ENCODE measurements at places on chromosomes 5 and 9.
A peak's percentile ranks its signal among the peaks of the same experiment; 100 is the strongest.

DNA sequence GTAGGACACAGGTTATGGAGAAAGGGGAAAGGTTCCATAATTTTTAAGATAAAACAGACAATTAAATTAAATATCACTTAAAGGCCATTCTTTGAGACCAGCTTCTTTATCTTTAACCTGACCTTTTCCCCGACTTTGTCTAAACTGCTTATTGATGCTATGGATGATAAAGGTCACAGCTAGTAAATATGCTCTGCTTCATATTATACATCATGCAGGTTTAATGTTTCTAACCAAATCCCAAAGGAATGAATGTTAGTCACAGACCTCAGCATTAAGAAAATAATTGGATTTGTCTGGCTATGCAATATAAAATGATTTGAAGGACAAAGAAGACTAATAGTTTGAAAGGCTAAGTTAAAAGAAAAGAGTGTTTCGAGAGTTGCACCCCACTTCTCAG, 147.6 kb downstream of the ST8SIA4 start:
- DNase-seq = no peak

DNA sequence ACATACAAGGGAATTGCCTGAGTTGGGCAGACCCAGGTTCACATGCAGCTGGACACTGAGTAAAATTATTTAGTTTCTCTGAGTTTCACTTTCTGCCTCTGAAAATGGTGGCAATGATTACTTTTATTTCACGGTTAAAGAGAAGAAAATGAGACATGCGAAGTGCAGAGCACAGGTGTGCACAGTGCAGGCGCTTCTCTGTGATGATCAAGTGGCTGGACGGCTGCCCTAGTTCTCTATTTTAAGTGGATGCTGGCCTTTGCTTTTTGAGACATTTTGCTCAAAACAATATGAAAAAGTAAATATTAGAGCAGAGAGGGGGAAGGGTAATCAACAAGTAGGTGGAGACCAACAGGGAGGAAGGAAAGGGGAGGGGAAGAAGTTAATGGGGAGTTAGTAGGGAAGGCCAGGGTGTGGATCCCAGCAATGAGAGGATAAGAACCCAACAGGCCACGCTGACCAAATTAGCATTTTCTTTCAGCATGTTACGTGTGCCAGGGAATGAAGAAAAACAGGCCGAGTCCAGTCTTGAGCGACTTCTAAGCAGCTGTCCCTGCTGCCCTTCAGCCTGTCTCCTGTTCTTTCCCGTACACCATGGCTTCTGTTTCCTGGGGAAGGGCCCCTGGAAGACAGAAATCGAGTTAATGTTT, 16.1 kb downstream of the SNX18 start:
- DNase-seq = no peak

GRCh38 chr5:150022158-150022531, 21.6 kb downstream of the HMGXB3 start:
- no peak for DNase-seq

DNA sequence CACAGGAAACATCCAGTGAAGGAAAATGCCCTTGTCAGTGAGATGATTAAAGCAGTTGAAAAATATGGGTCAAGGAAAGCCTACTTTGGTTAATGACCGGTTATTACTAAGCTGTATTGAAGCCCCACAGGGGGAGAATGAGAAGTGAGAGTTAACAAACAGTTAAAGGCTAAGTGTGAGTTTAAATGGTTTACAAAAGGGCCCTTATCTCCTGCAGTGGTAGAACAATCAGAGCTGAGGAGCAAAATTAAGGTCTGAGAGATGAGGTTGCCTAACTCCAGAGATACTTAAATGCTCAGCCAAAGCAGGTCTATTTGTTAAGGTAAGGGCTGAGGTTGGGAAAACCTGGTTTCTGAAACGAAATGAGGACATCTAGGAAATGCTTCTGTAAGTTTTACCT, 75.1 kb upstream of the FER start:
- no peak for DNase-seq

DNA sequence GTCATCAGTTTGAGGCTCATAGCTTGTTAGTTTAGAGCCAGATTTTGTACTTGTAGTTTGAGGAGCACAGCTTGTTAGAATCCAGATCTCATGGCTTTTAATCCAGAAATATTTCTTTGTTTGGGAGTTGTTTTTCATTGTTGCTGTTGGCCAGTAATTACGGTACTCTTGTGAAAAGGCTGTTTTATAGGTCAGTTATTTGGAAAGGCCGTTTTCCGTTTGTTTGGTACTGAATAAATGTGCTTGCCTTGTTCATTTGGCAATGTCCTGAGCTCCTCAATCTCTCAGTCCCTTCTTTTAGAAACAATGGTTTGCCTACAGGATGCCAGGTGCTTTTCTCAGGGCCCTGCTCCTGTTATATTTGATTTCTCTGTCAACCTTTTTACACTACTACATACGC, 4.5 kb upstream of the MOB3B start:
- DNase-seq = no peak

GRCh38 chr9:35072461-35073278, at the start of gene VCP:
Gene VCP, minus strand, starts transcription at chr9:35072625. Its CDS starts 272 bp downstream, at chr9:35072353.
- peak; percentile 93 for DNase-seq

DNA sequence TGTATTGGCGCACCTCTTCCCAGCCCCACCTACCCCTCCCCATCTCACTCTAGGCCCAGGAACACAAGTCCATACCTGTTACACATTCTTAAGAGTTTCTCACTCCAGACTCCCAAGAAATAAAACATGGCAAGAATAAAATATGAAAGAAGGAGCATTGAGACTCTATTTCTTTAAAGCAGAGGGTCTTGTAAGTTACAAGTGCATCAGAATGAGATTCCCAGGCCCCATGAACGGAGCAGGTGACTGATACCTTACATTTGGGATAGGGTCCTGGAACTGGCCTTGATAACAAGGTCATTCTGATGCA, 5.7 kb downstream of the EGR1 start:
- DNase-seq = no peak

GRCh38 chr5:71821029-71821428, 102.0 kb downstream of the CARTPT start:
- DNase-seq = no peak

DNA sequence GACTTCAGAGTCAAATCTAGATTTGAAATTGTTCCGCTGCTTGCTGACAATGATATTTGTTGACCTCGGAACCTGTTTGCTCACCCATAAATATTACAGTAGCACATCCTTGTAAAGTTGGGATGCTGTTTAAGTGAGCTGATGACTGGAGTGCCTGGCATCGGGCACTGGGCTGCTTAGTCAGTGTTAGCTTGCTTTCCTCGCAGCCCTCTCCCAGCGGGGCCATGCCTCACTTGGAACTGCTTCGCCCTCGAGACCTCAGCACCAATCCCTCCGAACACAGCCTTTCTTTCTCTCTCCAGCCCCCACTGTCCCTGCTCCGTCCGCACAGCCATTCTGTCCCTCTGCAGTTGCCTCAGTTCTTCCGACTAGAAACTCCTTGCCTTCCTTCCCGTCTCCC, 23.4 kb downstream of the RNF44 start:
- no peak for DNase-seq

GRCh38 chr5:149771216-149771980, 41.3 kb downstream of the PPARGC1B start:
- no peak for DNase-seq

DNA sequence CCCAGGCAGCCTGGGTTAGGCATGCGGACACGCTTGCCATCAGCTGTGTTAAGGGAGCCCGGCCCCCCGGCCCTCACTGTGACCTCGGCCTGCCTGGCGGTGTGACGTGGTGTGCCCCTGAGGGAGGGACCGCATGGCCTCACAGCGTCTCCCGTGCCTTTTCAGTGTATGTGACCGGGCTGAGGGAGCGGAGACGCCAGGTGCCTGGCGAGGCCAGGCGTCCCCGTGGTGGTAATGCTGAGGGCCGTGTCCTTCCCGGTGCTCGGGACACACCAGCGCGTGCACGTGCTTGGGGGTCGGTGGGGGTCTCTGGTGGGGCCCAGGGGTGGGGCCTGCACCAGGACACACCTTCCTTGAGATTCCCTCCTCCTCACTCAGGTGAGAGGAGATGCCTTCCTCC, 10.9 kb downstream of the RNU6ATAC start:
- DNase-seq = no peak

DNA sequence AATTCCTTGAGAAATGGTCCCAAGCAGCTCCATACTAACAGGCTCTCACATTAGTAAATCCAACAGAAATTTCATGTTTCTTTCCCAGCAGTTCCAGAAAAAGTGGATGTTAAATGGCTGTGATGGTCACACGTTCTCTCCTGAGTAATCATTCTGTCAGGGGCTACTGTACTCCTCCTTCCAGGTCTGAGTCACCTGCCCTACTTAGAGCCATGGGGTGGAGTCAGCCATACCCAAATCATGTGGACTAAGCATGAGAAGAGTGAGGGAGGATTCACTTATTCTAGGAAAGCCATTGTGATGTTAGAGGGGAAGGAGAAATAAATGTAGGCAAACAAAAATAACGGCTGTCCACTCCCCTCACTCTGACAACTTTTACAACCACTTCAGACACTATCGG, 547.2 kb downstream of the CSNK1G3 start:
- DNase-seq = no peak

- no peak for DNase-seq
These were observed 190.6 kb upstream of the MSX2 start for GRCh38 chr5:174533751-174534241.

DNA sequence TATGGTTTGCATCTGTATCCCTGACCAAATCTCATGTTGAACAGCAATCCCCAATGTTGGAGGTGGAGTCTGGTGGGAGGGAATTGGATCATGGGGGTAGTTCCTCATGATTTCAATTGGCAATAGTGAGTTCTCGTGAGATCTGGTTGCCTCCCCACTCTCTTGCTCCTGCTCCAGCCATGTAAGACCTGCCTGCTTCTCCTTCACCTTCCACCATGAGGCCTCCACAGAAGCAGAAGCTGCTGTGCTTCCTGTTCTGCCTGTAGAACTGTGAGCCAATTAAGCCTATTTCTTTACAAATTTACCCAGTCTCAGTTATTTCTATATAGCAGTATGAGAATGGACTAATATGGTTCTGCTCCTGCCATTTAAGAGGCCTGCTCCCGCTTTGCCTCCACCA, 32.9 kb downstream of the SCAI start:
- DNase-seq = no peak

GRCh38 chr9:16572005-16572734, 298.3 kb downstream of the BNC2 start:
- no peak for DNase-seq

- peak; percentile 93 for DNase-seq
These were observed at the start of the genes KCTD16 and YIPF5 for GRCh38 chr5:144170276-144171024. Gene KCTD16, plus strand, starts transcription at chr5:144170873. Gene YIPF5, minus strand, starts transcription at chr5:144170659. Its CDS starts 704 bp downstream, at chr5:144169955.

DNA sequence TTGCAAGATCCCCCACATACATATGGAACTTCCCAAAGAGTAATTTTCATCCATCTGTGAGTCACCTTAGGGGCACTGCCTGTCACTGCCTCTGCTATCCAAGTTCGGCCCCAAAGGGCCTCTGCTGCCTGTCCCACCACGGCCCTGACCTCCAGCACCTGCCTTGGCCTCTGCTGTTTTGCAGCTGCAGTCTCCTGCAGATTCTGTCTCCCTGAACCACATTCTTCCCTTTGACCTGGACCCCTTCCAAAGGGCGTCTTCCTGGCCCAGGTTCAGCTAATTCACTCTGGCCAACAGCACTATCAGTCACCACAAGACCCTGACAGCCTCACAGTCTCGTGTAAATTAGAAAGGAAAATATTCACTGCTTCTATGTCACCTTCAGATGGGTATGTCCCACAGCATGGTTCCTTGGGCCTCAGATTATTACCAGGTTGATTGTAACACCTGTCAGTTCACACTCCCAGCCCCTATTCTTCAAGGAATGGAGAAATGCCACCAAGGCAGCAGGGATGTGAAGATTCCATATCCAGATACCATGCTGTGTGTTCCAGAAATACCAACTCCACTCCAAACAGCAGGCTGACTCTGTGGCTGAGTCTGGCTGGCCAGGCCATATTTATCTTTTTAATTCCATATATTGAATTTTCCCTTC, 479.3 kb downstream of the ARHGEF28 start:
- no peak for DNase-seq

GRCh38 chr5:37417347-37417746, 38.2 kb downstream of the WDR70 start:
- no peak for DNase-seq

DNA sequence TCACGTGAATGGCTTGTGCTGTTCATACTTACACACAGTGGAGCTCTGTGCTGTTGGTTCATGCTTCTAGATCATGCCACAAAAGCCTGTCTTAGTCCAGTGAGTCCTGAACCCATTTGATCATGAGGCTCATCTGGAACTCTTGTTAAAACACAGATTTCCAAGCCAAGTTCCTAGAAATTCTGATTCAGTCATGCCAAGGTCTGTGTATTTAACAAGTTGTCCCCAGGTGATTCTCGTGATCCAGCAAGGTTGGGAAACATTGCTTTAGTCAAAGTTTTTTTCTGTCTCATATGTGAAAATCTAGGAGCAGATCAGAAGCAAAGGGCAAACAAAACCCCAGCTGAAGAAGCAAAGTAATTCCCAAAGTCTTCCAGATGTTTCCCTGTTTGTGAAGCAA, 112.5 kb upstream of the GAS1 start:
- DNase-seq = no peak

DNA sequence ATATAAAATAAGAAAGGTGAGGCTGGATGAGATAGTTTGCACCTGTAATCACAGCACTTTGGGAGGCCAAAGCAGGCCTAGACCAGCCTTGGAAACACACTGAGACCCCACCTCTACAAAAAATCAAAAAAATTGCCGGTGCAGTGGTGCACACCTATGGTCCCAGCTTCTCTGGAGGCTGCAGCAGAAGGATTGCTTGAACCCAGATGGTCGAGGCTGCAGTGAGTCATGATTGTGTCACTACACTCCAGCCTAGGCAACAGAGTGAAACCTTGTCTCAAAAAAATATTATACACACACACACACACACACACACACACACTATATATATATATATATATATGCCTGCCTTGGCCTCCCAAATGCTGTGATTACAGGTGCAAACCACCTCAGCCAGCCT, 1.3 kb downstream of the SLC35D2 start:
- DNase-seq = no peak

GRCh38 chr9:93207326-93207814, 23.4 kb downstream of the WNK2 start:
- DNase-seq = no peak

DNA sequence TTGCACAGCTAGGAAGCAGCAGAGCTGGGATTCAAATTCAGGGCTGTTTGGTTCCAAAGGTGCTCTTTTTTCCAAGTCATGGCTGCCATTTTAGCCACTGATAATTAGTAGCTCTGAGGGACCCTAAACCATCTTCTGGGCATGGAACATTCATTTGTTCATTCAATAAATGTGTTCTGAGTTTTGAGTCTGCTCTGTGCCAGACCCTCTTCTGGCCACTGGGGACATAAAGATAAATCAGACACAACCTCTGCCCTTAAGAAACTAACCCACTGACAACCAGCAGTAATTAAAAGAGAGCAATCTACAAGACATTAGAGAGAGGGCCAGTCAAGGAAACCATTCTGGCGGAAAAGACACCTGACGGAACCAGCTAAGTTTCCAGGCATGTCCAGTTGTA, 2.0 kb upstream of the CPEB4 start:
- no peak for DNase-seq
